NCI-H460 (cell line): ENCODE measurements at places on chromosomes 2 and 18. TPM values are rescaled to one million over a fixed set of nuclear protein-coding genes. Genes with fewer than 3 reads are reported as not detected.

Gene AP1S3
- 8.4 and 13.2 TPM in 2 replicates for total RNA-seq

DNA sequence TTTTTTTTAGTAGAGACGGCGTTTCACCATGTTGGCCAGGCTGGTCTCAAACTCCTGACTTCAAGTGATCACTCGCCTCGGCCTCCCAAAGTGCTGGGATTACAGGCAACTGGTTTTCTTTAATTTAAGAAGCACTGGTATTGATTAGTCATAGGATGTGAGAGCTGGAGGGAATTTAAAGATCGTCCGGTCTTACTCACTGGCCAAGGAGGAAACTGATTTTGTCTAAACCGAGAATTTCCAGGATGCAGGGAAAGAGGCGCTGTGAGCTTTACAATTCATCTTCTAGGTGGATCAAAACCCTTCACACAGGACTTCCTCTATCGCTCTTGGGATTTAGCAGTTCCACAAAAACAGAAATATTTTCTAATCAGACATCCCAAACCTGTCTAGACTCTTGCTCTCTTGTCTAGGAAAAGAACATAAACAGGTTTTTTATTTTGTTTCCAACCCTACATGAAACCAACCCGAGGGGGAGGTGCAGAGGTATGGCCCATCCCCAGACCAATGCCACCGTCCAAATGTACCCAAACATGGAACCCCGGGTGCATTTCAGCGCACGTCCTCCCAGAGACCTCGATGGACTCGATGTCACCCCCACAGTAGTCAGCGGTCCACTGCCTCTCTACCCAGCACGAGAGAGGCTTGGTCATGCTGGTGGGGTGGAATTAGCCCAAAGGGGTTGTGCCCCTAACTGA, 12.5 kb upstream of the TUBB6 start:
- DNase-seq, result no peak

DNA sequence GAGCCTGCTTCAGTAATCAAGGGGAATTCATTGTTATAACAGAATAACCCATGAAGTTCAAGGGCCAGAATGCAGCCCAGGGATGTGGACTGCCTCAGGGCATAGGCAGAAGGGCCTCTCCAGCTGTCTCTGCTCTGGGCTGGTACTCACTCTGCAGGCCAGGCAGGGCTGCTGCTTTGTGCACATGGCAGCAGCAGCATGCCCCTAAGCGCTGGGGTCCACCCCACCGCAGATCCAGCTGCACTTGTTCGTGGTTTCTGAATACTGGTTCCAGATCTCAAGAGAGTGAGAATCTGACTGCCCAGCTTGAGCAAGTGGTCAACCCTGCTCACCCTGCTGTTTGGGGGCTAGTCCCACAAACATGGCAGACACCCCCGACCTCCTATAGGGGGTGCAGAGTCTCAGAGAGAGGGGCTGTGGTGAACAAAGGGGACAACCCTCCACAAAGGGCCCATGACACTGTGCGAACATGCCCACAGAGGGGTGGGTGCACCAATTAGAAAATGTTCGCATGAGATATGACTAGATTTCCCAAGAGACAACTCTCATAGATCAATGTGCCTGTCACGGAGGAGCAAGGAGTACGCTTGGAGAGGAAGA, 87.3 kb downstream of the ACTR3 start:
- no peak for DNase-seq

Gene NRP2
- 6.7 and 7.4 TPM in 2 replicates for total RNA-seq

DNA sequence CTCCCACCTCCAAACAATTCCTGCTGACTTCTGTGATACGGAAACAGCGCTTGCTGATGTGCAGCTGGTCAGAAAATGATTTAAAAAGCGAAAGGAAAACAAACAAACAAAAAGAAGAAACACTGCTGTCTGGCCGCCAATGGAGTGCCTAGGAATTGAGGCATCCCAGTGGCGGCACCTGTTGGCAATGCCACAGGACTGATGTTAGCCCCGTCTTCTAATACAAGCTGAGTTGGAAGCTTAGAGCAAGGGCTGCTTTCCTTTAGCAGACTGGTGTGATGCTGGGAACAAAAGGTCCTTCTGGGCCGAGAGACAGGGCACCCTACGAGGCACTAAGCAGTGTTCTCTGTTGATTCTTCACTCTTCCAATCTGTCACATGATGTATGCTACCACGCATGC, 163.6 kb upstream of the REV1 start:
- no peak for DNase-seq

- DNase-seq, result no peak
Observed at GRCh38 chr2:69634196-69634821, 9.2 kb downstream of the AAK1 start.

DNA sequence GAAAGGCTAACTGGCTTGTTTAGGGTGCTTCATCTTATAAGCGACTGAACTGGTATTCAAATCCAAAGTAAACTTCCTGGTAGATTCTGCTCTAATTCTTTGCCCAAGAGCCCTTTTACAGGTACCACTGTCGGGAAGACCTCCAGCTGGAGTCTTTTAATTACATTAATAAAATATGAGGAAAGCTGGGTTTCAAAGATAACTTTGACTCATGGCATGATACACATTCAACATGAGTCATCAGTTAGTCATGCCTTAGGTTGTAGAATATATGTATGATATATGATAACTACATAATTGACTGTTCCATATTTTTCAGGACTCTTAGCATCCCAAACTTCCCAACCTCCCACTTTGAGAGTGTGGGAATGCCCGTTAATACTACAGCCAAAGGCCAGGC, 32.3 kb downstream of the ZCCHC2 start:
- no peak for DNase-seq

DNA sequence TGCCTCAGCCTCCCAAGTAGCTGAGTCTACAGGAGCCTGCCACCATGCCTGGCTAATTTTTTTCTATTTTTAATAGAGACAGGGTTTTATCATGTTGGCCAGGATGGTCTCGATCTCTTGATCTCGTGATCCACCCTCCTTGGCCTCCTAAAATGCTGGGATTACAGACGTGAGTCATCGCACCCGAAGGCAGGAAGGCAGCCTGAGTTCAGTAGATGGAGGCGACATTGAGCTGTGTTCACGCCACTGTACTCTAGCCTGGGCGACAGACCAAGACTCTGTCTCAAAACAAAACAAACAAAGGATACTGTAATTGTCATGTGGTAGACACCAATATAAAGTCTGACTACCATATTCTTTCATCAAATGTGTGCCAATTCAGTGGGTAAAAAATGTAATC, 500.9 kb upstream of the DSEL start:
- DNase-seq, result no peak

Gene SLC23A3
- 1.4 and 1.7 TPM in 2 replicates for total RNA-seq

Gene SLC5A7
- total RNA-seq, result not detected in 2 replicates

GRCh38 chr2:3121601-3122000, 256.0 kb downstream of the EIPR1 start:
- no peak for DNase-seq

Gene SLC9A2
- total RNA-seq, result 19.3 and 20.1 TPM in 2 replicates

DNA sequence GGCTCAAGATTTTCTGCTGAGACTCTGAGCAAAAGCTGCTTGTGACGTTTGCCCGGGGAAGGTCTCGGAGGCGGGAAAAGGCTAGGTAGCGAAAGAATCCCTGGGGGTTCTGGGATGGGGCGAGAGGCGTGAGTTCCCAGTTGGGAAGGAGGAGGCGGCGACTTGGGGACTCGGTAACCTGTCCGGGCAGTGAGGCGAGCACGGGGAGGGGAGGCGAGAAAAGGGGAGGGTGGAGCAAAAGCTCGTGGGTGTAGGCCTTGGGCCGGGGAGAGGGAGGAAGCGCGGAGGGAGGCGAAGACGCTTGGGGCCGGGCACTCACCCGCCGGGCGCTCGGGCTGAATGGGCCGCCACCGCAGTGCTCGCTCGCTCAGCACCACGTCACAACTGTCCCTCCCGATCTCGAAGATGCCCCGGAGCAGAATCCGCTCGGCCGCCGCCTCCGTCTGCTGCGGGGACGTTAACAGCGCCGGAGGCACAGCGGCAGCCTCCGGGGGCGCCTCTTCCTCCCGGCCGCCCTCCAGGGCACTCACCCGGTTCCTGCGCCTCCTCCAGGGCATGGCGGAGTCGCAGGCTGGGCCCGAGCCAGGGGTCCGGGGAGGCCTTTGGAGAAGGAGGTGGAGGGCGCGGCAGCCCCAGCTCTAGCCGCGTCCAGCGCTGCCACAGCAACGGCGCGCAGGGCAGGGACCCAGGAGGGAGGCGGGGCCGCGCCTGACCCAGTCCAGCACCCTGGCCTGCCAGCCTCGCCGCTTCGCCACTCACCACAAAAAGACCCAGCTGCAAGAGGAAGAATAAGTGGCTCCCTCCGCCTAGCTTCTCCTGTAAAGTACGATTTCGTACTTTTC, at the start of gene CERKL:
CERKL (minus strand) TSS at position 656 of the 842 bp plus-strand sequence; CDS start at position 557, 99 bp downstream.
- DNase-seq, result peak; percentile 18

- no peak for DNase-seq
Observed at GRCh38 chr18:55489034-55489986, 98.7 kb downstream of the TCF4 start.

Gene PIKFYVE
- 34.3 and 38.4 TPM in 2 replicates for total RNA-seq

Gene SP110
- 11.1 and 12.7 TPM in 2 replicates for total RNA-seq

DNA sequence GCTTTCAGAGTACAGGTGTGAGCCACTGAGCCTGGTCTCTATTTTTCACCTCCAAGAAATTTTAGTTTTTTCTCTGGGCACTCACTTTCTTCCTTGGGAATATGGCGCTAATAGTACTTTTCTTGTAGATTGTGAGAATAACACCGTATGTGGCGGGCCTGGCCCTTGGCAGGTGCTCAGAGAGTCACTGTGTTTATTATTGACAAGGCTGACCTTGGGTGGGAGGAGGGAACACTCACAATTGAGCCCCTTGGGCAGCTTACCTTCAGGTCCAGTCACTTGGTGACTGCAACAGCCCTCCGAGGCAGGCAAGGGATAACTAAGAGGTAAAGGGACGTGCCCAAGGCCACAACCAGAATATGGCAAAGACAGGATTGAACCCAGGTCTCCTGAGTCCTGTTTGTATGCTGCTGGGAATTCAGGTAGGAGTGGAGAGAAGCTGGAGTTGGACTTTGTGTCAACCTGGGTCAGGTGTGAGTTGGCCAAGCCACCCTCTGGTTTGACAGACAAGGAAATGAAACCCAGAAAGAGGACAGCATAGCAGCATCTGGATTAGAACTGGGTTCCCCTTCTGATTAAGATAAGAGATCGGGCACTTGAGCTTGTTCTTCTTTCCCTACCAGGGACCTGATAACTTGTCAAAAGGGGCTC, 2.8 kb upstream of the STK25 start:
- no peak for DNase-seq

Gene ABCB11
- total RNA-seq, result not detected in 2 replicates

Gene RGPD4
- 0.07 TPM in 1 of 2 replicates, not detected in the other for total RNA-seq

DNA sequence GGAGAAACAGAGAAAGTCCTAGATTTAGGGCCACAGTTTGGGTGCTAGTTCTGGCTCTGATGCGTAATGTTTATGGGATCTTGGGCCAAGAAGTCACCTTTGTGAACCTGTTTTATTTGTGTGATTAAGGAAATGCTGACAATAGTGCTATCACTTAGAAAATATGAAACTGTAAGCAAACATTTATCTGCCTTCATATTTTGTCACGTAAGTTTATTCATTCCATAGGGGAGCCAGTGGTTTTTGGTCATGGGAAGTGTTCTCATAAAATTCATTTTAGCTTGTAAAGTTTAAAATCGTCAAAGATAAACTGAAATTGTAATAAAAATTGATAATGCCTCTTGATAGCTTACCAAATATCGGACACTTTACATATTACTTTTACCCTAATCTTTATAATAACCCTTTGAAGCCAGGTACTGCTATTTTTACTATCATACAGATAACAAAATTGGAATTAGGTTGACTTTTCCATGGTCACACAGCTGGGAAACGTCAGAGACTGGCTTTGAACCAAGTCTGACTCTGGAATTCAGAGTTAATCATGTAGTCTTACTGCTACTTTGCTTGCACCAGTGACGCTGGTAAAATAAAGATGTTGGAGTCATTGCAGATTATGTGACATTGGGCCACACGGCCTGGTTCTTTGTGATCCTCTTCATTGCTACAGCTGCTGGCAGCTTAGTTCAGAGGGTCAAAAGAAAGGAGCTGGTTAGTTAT, 99.7 kb downstream of the ICA1L start:
- DNase-seq, result no peak

GRCh38 chr2:218360453-218360852, 3.8 kb downstream of the CATIP start:
- DNase-seq, result no peak
